Omental fat pad (tissue), 4 donors: ENCODE measurements at places on chromosomes 11 and 22.

GRCh38 chr22:39098026-39098425 is 982 bp downstream of the APOBEC3H start:
- no peak for DNase-seq

DNA sequence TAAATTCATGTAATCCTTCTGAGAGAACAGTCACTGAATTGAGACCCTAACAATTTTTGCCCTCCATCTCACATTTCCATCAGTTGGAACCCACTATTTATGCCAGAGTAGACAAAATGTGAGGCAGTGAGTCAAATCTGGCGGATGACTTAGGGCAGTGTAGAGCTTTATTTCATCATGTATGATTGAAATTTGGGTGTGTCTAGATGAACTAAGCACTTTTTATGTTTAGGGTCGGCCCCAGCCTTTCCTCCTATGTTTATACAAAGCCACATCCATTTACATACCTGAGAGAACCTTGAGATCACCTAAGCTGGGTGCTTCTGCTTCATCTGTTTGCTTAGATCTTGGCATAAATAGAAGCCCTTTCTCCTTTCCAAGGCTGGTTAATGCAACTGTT is 15.0 kb upstream of the MUC15 start:
- DNase-seq: no peak

GRCh38 chr11:1392111-1392510 is 2.4 kb downstream of the BRSK2 start:
- DNase-seq: no peak

DNA sequence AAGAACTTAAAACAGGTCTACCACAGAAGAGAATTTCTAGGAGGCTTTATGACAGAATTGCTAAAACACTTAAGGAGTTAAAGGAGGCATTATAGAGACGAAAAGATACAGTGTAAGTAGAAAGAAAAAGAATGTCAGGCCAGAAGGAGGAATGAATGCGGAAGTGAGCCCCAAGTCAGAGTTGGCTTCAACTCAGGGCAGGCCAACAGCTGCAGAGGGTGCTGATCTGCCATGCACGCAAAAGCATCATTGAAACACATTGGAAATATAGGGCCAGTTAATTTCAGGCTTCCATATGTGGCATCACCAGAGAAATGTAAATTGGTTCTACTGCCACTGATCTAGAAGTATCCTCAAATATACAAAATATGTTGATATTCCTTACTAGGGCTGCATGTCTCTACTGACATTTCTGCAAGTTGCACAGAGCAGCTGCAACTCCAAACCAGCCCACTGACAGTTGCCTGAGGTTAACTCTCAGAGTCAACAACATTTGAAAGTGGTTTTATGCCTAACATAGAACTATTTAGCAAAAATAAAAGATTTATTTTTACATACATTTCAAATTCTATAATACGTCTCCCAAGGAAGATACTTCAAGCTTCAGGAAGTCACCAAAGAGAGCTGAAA is 324.1 kb downstream of the C11orf87 start:
- DNase-seq: no peak

GRCh38 chr11:70640408-70640807 is 242.1 kb downstream of the CTTN start:
- DNase-seq: no peak

DNA sequence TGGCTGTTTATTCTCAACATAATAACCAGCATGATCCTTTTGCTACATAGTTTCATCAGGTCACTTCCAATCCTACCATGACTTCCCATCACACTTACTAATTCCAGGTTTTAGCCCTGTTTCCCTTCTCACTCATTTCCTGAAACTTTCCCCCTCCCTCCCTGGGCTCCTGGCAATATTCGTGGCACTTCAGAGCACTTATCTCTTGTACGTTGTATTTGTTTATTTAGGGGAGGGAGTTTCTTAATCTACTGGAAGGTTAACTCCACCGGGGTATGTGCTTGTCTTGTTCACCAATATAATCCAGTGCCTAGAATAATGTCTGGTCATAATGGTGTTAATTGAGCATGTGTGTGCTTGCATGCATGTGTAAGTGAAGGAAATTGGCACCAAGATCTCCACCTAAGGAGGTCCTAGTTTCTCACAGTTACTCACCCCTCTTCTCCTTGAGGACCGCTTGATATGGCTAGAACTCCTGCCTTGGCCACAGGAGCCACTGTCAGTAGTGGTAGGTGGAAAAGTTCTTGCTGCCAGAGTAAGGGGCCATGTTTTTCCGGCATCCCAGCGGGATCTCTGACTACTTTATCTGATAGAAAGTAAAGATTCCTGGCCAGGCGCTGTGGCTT is 11.7 kb downstream of the EIF3L start:
- DNase-seq: no peak

DNA sequence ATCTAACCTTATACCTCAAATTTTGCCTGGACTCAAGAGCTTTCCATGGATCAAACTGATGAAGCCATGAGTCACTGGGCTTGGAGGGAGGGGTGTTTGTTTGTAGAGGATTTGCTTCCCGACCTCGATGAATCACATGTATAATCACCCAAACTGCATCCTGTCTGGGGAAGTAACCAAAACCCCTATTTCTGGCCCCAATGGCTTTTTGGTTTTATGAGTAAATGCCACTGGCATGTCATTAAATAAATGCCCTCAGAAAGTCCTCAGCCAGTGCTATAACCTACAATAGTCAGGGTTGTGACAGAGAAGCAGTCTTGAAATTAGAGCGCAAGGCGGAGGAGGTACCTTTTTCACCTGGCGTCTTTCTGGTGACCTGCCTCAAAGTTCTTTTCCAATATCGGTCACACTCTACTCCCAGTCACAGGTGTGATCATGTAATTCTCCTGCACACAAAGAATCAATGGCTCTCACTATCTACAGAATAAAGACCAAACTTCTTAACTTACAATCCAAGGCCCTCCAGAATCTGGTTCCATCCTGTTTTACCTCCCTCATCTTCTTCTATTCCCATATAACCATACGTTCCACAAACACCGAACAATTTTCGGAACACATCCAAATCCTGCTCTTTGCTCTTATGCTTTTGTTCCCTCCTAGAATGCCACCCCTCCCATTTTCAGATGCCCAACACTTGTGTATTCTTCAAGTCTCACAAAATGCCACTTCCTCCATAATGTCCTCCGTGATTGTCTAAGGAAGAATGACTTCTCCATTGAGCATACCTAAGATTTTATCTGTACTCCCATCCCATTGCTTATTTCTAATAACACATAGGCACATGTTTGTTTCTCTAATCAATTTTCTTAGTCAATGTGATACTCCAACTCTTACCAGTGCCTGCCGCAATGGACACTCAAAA is 81.3 kb upstream of the BLID start:
- no peak for DNase-seq

DNA sequence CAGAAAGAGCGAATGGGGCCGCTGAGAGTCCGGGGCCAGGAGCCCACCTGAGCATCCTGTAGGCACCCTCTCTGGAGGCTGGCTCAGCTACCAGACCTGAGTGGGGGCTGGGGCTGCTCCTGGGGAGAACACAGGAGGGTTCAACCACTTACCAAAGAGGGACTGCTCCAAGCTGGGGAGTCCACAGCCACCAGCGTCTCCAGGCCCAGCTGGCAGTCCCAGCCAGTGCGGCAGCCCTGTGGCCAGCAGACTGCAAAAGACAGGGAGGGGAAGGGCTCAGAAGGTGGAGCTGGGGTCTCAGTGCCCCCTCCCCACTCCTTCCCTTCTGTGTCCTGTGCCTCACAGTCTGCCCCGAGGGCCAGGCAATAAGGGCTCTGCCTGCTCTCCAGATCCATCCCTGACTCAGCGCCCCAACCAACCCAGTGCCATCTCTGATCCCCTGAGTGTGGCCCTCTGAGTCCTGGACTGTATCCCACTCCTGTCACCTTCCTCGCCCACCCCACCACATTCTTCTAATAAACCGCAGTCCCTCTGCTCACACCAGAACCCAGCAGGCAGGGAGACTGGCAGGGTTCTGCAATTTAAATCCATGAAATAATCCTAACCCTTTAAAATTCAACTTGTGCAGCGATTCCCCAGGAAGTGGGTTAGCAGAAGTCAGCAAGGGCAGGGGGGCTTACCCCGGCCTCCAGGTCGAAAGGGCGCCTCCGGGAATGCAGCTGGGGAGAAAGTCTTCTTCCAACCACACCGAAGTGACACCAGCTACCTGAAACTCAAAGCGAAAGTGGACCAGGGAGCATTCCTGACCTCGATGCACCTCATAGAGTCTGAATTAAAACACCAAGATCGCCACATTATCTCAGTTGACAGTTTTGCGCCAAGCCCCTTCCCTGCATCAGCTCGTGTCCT is 13.3 kb downstream of the CHST1 start:
- DNase-seq: no peak

DNA sequence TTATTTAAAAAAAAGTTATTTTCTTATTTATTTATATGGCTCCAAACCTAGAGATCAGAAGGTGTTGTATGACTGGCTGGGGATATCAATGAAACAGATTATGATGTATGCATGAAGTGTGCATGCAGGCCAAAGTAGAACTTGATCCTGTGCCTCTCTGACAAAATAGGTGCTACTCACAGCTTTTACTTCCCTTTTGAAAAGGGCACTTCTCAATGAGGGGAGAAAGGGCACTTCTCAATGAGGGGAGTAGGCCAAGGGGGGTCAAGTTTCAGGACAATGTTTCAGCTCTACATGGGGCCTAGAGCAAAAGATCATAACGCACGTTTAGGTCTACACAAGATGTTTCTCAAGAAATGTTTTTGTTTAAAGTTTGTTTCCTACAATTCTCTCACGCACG is 397.5 kb downstream of the ETS1 start:
- DNase-seq: no peak

DNA sequence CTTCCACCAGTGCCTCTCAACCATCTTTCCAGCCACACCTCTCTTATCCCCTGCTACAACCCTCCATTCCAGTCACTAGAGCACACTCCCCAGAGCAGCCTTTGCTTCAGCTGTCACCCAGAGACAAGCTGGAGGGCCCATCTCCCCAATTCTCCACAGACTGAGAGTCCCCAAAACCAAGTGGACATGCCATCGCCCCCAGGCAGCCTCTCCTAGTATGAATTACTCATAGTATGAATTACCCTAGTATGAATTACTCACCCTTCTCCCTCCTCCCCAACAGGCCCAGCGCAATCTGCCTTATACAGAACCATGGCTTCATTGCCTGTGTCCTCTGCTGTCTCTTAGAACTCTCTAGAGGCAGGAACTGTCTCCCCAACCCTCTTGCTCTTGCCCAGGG is 24.8 kb downstream of the MYH9 start:
- DNase-seq: no peak

DNA sequence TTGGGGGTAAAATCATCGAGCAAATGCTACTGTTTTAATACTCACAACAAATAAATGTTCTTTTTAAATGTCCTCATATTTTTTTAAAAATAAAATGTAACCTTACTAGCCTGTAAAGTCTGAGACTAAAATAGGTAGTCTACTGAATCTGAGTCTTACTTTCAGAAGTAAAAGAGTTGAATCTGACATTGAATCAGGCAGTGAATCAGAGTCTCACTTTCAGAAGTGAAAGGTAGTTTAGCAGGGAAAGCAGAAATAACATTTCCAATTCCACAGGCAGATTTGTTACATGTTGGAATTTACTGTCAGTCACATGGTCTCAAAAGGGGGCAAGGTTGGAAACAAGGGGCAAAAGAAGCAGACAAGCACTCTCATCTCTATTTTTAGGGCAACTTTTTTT is 143.0 kb downstream of the ELP4 start:
- no peak for DNase-seq

DNA sequence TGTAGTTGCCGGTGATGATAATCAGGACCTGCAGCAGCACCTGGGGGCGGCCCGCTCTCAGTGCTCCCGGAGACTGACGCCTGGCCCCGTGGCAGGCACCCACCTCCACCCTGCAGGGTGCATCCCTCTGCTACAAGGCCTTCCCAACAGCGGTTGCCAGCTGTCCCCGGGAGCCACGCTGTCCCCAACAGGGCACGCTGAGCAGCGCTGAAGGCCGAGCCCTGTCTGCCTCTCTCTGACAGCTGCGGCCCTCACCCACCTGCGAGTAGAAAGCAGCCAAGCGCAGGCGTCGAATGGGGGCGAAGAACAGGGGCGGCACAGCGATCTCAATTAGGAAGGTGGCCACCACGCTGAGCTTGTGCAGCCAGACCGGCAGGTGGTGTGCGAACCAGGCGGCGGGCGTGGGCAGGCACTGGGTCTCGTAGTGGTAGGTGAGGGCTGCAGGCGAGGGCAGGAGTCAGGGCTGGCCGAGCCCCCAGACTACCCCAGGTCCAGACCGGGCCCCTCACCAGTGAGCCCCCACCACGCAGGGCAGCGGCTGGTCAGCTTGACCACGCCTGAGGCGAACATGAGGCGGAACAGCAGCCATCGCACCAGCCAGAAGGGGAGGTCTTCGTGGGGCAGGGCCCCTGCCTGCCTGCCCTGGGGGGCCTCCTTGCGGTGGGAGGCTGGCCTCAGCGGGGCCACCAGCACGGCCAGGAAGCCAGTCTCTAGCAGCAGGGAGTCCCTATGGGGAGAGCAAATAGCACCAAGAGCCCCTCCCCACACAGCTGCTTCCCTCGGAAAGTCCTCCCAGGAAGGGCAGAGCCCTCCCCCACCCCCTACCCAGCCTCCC is 1.5 kb downstream of the LMF2 start:
- no peak for DNase-seq

DNA sequence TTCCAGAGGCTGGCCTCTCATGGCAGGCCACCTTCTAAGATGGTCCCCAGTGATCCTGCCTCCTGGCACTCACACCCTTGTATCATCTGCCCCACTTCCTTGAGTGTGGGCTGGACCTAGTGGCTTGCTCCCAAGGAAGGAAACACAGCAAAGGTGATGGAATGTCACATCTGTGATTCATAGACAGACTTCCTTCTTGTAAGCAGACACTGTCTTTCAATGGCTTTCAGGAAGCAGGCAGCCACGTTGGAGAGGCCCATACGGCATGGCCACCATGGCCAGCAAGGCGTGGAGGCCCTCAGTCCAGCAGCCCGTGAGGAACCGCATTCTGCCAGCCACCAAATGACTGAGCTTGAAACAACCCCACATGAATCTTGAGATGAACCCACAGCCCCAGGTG is 11.3 kb downstream of the LMO1 start:
- peak; percentile 16 for DNase-seq

DNA sequence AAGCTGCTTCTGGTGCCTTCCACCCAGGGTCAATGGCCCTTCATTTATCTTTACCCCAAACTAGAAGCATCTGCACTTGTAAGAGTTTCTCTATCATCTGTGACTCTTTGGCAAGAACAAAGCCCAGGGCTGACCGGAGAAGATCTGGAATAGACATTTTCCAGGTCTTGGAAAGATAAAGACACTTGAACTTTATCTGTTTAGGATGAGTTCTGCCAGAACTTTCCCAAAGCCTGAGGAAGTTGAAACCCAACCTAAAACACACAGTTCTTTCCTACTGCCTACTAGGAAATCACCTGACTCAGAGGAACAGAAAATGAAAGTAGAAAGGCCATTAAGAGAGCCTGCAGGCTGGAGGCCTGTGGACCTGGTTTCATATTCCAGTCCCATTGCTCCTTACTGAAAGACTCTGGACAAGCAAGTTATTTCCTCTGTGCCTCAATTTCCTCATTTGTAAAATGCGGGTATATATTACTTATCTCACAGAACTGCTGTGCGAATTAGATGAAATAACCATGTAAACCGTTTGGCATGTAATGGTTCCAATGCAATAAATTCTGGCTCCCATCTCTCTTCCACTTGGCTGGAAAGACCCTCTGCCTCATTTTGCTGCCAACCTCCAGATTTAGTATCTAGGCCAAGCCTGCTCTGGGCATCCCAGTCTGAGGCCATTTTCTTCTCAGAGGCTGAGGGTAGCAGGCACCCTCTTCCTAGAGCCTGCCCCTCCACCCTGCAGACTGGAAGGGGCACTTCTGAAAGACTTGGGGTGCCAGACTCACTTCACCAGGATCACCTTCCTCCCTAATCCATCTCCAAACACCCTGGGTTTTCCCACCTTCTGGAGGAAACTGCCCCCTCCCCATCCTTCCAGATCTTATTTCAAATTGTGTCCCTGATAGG is 1.2 kb downstream of the UBE2L6 start:
- no peak for DNase-seq
